ENCODE measurements at places on chromosomes 7 and 10. TPM values are rescaled to one million over a fixed set of nuclear protein-coding genes. Genes with fewer than 3 reads are reported as not detected.

GALNT17 gene
- not detected for total RNA-seq

PKD2L1 gene
- not detected for total RNA-seq

BAIAP2L1 gene
- total RNA-seq: 11.1 TPM

NUTM2A gene
- total RNA-seq: 0.10 TPM

AGAP3 gene
- total RNA-seq: 45.3 TPM
